Forelimb muscle (tissue), 1 donor: ENCODE measurements at places on chromosomes 5 and 9. TPM values are rescaled to one million over a fixed set of nuclear protein-coding genes. Genes with fewer than 3 reads are reported as not detected.
A peak's percentile ranks its signal among the peaks of the same experiment; 100 is the strongest.

BAAT gene
- 1.7 TPM for polyA plus RNA-seq

DNA sequence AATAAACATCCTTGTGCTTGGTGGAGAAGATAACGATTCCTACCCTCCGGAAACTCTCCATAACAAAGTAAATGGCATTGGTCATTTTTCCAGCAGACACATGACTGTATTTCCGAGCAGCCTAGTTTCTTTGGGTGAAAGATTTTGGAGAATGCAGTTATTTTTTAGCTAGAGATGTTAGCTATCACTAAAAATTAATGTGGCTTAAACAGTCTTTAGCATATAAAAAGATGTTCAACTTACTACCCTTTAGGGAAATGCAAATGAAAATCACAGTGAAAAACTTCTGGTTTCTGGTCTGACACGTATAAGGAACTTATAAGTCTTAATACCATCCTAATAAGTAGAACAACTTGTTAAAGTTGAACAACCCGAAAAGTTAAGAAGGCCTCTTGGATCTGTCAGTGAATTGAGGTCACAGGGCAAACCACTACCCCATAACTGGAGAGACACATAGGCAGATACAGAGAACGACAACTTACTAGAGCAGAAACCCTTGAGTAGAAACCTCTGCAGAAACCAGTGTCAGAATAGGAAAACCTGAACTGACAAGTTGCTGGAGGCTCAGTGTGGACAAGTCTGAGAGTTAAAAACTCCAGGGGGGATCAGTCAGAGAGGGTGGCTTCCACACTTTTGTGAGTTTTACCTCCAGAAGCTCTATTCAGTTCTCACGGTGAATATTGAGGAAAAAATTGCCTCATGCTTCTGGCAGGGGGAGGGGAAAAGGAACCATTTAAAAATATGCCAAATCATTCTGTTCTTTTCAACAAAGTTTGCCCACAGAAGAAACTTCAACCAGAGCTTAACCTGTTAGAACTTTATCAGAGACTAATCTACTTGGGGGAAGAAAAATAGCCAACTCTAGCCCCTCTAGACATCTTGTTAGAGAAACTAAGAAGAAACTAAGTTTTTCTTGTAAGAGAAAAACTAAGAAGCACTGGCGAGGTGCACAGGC lies 325.2 kb upstream of the RPS23 start:
- no peak for DNase-seq

DNA sequence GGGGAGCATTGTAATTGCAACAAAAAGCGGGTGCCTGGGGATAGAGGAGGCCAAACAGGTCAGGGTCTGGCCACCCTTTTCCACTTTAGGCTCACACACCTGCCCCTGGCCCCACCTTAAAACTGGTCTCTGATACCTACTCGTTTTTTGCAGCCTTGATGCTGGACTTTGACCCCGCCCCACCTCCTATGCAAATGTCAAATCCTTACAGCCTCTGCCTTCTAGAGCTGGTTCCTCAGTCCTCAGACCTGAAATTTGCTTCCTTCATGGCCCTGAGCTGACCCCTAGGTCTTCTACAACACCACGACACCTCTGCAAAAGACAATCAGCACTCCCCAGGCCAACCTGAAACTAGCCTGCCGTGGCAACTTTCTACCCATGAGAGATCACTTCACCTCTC lies 37.7 kb downstream of the SMIM23 start:
- no peak for DNase-seq

DNA sequence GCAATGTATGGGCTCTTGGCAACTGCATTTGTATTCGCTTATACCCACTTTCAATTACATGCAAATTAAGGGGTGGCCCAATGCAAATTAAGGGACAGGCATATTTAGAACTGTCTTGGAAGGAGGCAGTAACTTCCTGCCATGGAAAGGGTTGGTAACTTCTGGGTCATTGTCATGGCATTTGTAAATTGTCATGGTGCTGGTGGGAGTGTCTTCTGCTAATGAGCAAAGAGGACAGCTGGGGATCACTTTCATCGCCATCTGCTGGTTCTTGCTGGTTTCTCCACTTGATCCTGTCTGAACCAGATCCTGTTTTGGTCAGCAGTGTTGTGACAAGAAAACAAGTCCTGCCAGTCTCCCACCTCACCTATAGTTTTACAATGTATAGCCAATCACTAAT lies 23.3 kb upstream of the UGT3A2 start:
- DNase-seq = no peak

DNA sequence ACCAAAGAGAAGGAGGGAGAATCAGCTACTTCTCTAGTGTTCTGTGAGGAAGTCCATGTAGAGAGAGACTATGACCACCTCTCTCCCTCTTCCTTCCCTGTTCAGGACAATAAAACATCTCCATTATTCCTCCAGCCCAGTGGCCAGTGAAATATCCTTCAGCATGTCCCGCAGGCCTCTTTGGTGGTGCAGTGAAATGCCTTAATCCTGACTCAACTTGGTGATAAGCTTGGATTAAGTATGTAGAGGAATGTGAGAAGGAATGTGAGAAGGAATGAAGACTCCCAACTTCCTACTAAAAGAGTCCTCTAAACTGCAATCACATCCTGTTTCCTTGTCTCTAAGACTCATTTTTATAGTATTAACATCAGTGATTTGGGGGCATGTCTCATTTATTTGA lies 167.3 kb downstream of the TRPM3 start:
- DNase-seq = no peak

WNT8A gene
- polyA plus RNA-seq = not detected

FAM221B gene
- 0.18 TPM for polyA plus RNA-seq

DNA sequence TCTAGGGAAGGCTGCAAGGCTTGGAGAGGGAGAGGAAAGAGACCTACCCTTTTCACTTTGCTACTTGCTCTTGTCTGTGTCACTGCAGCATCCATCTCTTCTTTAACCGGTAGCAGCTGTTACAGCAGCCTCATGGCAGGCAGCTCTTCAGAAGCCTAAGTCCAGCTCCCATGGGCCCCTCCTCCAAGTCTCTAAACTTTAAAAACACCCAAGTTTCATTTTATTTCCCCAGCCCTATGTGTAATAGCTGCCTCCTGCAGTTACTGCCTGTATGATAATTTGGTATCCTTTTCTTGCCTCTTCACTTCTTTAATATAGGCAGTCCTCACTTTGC lies 313.1 kb upstream of the PIK3R1 start:
- no peak for DNase-seq

IFNA21 gene
- polyA plus RNA-seq = not detected

DNA sequence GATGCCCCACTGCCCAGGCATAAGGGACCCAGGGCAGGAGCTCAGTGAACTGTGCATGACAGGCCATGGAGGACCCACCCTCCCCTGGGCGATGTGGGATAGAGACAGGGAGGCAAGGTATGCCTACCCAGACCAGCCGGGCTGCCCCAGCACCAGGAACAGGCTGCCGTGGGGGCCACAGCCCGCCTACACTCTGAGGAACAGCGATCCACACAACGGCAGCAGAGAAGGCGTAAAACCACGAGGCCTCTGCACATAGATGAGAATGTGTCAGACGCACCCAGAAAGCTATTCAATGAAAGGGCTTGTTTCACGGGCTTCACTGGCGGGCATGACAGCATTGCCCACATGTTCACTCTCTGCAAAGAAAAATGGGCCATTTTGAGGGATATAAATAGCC lies 49.5 kb downstream of the SEMA4D start:
- DNase-seq = no peak

IRX2 gene
- 0.13 TPM for polyA plus RNA-seq

LCN1 gene
- polyA plus RNA-seq = not detected

SLF1 gene
- 12.0 TPM for polyA plus RNA-seq

DNA sequence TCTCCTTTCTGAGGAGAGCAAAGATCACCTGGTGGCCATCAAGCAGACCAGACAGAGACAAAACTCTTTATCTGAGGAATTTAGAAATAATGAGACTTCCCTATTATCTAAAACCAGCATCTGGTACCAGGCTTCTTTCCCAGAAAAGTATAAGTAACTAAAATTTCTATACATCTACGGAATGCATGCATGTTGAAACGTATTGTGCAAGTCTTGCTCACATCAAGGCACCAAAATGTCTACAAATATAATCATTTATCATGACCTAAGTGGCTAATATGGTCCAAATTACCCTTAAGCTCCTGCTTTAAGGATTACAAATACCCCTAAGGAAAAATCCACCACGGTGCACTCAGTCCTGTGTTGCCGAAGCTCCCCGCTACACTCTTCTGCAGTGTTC lies 286.3 kb downstream of the CDH18 start:
- DNase-seq = no peak

GRCh38 chr5:142970440-142971030 lies 200.4 kb downstream of the ARHGAP26 start:
- DNase-seq = no peak

IL5 gene
- 0.29 TPM for polyA plus RNA-seq

SLIT3 gene
- polyA plus RNA-seq = 6.8 TPM

DNA sequence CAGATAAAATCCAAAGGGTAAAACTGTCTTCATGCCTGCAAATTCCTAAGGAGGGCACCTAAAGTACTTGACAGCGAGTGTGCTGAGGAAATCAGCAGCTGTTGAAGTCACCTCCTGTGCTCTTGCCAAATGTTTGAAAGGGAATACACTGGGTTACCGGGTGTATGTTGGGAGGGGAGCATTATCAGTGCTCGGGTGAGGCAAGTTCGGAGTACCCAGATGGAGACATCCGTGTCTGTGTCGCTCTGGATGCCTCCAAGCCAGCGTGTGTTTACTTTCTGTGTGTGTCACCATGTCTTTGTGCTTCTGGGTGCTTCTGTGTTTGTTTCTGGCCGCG lies 727 bp upstream of the ADRB2 start:
- no peak for DNase-seq

DNA sequence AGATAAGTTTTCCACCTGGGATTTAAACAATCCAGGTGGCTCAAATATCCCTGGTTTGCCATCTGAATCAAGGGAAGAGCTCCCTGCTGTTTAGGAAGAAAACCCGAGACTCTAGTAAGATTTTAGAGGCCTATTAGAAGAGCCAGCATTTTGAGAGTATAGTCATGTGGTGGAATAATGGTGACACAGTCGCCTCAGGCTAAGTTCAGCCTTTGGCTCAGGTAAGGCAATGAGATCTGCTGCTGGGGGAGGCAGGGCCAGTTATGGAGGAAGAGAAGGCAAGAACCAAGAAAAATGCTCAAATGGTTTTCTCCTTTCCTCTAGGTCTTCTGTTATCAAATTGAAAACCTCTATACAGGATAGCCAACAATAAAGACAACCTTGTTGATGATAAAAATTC lies 16.2 kb downstream of the RAD1 start:
- no peak for DNase-seq

C5orf52 gene
- polyA plus RNA-seq = not detected

DNA sequence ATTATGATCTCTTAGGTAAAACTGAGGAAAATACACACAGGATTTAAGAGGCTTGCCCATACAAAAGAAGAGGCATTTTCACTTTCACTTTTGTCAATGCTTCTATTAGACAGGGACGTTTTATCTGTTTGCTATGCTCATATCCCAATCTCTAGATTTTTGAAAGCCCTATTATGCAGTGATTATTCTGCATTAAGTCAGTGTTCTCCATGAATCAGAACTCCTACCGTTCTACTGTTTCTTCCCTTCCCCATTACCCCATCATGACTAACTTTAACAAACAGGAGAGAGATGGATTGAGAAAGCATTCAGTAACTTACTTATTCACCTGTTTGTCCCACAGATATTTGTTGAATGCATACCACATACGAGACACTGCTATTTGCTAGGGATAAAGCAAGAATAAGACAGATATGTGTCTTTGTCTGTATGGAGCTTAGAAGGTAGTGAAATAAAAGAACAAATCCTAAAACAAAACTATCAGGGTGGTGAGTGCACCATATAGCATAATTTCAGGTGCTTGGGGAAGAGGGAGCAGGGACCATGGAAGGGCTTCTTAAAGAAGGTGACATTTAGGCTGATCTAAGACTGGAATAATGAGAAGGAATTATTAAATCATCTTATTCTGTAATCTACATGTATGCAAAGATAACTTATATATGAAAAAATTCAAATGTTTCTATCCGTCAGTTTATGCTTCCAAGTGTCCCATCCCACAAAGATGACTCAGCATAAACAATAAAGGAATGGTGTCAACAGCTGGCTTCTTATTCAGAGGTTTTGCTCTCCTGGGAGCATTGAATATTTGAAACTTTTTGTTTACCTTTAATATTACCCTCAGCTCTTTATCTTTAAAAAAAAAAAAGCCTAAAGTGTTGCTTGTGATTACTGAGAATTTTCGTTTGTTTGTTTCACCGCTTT lies 328.1 kb downstream of the HINT1 start:
- DNase-seq = no peak

DNA sequence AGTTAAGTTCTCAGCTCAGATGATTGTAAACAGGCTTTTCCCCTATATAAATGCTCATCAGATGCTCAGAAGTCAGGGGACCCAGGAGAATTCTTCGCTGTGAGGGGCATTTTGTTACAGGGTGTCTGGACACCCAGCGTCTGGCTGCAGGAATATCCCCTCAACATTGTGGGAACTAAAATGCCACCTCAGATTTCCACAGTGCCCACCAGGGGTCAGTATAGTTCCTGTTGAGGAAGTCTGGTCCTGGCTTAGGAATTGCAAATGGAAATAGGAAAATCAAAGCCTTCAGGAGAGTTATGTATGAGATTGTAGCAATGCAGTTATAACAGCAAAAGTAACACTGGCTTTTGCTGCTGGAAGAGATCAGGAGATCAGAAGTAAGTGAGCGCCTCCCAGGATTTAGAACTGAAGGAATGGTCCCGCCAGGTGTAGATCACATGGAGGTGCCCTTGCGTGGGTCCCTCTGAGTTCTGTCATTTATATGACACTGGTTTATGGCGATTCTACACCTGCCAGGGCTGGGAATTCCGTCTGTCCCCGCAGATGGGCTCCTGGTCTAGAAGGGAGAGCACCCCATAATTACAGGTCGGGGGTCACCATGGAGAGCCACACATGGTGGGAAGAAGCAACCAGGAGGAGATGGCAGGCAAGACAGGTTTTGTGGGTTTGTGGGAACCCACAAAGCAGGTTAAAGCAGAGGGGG lies 47.1 kb upstream of the CTSL start:
- peak; percentile 59 for DNase-seq

GRCh38 chr9:137951597-137952490 lies 74.3 kb downstream of the CACNA1B start:
- DNase-seq = no peak

SURF6 gene
- 20.5 TPM for polyA plus RNA-seq

GRCh38 chr9:125908136-125908535 lies 161.0 kb downstream of the PBX3 start:
- DNase-seq = no peak

DNA sequence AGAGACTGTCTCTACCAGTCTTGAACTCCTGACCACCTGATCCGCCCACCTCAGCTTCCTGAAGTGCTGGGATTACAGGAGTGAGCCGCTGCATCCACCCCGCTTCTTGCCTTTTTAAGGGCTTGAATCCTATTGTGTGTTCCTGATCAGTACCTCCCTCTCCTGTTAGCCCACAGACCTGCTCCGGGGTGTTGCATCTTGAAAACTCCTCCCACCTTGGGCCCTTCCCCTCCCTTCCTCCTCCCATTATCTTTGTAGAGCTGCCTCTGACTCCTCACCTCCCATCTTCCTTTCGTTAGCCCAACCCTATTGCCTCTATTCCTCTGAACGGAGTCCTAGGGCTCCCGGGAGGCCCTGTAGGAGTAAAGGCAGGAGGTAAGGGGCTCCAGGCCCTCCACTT lies 48.5 kb upstream of the NEK6 start:
- DNase-seq = no peak

GRCh38 chr5:65149827-65150226 lies 331.9 kb downstream of the ADAMTS6 start:
- no peak for DNase-seq

GRCh38 chr5:76280494-76280893 lies 122.6 kb upstream of the IQGAP2 start:
- no peak for DNase-seq

PANK3 gene
- 41.5 TPM for polyA plus RNA-seq
